WERI-Rb-1 (cell line): ENCODE measurements at places on chromosomes 2 and 18.

- DNase-seq, result no peak
Measured at GRCh38 chr2:152418688-152419087, 83.7 kb downstream of the FMNL2 start.

DNA sequence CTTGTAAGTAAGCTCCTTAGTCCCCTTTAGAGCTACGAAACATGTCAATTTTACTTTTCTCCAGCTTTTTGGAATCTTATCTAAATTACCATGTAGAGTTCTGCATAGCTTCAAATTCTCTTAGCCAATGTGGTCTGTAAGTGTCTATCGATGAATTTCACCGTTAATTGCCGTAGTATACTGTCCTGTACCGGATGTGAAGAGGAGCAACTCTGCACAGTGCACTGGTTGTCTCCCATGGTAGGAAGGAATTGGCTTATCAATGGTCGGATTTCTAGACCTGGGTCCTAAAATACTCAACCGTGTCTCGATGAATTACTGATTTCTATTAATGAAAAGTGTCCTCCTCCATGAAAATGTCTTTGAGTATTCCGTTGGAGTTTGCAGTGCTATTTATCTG lies 1.9 kb downstream of the NOP58 start:
- no peak for DNase-seq

DNA sequence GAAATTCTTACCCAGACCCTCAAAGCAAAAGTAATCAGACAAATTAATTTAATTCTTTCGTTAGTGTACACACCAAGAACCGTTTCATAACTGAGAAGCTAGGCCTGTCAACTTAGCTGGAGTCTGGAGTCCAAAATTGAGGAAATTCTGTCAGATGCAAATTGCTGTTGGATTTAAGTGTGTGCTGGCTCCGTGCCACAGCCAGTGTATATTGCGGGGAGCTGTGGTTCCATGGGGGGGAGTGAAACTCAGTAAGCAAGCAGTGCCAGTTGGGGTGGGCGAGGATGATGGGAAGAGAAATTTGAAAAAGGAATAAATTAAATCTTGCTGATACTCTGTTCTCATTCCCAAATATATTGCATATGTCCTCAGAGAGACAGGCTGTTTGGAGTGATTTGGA lies 4.0 kb downstream of the ARPC2 start:
- no peak for DNase-seq

GRCh38 chr2:76310894-76311633 lies 600.3 kb upstream of the GCFC2 start:
- DNase-seq, result no peak

DNA sequence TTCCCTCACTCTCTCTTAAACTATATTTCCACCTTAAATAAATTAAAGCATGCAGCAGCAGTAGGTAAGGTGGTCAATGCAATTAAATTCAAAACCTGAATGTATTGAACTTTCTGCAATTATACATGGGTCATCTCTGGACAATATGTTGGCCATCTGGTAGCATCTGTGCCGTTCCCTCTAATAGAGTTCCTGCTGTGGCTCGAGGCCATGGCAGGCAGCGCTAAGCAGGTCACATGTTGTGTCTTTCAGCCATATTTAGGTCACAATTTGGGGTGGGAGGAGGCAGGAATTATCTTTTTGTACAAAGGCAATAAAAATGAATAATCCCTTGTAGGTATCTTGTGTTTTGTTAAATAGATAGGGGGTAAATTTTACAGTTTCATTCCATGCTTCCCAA lies 676.2 kb downstream of the ZEB2 start:
- DNase-seq, result no peak

DNA sequence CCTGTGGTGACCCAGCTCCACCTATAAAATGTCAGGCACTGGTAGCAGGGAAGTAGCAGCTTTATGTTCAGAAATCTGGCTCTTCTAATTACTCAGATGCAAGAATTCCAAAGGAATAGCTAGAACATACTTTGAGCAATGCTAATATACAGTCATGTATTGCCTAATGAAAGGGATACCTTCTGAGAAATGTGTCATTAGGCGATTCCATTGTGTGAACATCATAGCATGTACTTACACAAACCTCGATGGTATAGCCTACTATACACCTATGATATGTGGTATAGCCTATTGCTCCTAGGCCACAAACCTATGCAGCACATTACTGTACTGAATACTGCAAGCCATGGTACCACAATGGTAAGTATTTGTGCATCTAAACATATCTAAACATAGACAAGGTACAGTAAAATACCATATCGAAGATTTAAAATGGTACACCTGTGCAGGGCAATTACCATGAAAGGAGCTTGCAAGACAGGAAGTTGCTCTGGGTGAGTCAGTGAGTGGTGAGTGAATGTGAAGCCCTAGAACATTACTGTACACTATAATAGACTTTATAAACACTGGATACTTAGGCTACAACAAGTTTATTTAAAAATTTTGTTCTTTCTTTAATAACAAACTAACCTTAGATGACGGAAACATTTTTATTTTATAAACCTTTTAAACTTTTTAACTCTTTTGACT lies 50.3 kb upstream of the ETAA1 start:
- no peak for DNase-seq

DNA sequence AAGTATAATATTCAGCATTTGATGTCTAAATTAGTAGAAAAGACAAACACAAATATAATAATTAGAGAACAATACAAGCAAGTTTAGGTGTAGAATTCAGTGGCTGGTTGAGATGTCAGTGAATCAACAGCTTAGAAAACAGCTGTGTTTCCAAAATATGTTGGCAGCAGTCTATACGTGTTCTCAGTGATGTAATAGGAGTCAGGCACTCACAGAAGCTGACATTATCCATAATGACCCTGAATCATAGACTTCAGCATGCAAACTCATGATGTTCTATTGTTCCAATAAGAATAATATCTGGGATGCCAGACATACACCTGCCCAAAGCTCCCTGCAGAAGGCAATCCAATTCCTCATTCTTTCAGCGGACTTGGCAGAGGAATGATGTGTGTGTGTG lies 164.7 kb downstream of the SLC8A1 start:
- no peak for DNase-seq

DNA sequence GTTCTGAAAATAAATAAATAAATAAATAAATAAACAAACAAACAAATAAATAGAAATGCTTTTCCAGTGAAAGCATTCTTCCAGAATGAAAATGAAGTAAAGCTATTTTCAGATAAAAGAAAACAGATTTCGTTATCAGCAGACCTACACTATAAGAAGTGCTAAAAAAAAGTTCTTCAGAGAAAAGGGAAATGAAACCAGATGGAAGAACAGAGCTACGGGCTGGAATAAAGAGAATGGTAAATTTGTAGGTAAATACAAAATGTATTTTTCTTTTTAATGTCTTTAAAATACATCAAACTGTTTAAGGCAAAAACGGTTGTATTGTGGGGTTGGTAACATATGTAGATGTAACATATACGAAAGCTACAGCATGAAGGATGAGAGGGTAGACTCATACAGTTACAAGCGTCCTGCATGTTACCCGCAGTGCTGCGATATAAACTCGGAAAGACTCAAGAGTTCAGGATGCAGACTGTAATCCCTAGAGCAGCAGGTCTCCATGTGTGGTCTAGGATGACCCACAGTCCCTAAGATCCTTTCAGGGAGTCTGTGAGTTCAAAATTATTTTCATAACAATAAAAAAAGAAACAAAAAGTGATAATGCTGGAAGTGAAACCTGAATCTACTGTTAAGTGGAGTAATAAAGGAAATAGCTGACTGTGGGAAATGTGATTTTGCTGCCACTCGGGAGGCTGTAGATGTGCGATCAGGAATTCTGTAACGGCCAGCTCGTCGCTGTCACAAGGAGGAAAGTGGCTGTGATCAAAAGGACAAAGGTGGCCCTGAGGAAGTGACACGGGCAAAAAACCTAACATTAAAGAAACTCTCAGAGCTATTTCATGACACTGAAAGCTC lies 5.3 kb upstream of the RAB12 start:
- DNase-seq, result no peak

DNA sequence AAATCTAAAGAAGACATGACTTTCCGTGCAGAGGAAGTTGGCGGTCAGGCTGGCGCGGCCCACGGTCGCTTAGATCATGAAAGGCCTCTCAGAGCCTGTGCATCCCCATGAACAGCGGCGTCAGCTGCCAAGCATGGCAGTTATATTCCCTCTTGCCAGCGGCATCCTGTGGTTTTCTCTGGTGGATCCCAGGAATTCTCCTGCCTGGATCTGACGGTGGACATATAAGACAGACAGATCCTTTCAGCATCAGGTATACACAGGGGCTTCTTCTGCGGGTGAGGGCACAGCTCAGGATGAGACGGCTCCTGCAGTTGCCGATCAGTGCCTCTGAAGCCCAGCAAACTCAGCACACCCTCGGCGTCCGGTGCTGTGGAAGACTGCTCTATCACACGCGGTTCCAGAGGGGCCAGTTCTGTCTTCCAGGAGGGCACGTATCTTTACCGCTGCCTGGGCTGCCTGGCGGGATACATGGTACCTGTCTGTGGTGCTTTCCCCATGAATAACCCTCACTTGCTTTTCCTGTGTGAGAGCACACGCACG lies 157.8 kb downstream of the LDLRAD4 start:
- no peak for DNase-seq

GRCh38 chr18:75868031-75868430 lies 440.5 kb upstream of the SMIM21 start:
- no peak for DNase-seq

DNA sequence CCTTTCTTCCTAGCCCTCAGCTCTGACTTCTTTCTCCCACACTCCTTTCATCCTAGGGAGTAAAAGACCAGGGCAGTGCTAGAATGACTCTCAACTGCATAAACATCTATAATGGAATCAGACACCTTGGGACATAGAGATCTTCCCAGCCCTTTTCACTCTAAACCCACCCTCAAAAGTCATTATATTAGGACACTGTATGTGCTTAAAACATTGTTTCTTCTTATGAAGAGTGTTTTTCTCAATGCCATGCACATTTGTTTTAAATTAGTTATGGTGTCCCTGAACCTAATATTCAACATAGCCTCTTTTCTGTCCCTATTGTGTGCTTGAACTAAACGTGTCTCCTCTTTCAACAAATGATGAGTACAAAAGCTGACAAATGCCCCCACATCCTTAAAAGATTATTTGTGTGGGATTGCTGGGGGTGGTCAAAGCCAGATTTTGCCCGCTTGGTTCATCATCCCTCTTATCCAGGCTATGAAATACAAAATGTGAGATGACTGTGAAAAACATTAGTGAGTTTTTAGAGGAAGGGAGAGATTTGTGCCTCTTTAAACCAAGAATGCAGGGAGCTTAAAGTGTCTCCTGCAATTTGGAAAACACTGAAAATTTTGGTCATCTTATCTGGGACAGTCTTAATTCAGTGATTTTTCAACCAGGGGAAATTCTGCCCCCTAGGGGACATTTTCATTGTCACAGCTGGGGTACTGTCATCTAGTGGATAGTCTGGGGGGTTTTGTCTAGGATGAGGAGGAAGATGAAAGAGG lies 29.0 kb downstream of the SERPINB5 start:
- DNase-seq, result peak; percentile 45

- DNase-seq, result no peak
Measured at GRCh38 chr2:6355886-6356761, 509.6 kb downstream of the CMPK2 start.

DNA sequence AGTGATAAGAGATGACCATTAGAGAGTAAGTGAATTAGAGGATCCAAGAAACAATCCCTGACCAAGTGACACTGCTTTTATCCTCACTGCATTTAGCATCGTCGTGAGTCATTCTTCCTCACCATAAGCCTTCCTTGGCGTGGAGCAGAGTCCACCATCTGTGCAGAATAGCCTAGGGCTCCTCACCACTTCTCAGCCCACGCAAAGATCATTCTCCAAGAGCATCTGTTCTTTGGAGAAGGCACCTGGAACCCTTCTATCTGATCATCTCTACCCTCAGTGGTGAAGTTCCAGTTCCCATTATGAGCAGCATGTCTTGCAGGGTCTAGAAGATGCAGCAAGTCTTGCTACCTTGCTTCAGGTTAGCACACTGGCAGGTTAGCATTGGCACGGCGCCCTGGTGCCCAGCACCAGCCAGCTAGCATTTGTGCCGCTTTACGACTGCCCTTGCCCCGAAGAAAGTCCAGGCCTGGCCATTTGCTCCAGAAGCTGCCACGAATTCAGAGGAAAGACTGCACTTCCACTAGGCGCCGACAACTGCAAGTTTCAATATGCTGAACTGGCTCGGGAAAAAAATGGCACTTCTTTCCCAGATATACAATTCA lies 225.8 kb downstream of the TTC32 start:
- no peak for DNase-seq

DNA sequence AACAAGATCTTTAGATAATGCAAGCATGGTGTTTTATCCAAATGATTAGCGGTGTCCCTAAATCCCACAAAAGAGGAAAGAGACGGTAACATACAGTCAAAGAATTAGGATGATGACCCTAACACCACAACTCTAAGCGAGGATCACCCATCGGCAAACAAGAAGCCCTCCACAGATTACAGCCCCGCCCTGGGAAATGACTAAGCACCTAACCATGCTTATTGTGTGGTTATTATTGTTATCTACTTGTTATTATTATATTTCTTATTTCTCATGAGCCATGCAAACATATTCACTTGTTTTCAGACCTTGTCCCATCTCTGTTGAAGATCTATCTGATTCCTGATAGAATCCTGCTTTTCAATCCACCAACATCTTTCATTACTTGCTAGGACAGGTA lies 651.3 kb downstream of the NYAP2 start:
- no peak for DNase-seq

DNA sequence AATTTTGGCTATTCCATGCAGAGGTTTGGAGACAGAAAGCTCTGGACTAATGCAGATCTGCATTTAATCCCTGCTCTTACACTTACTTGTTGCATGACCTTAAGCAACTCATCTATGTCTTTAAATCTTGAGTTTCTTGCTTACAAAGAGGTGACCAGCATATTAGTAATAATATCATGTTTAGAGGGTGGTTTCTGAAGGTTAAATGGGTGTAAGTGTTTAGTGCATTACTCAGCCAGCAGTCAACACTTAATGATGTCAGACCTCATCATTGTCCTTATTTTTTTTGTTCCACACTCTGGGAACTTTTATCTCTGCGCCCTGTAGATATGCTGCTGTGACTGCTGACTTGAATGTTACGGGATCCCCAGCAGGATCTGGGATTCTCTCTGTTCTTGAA lies 1.7 kb downstream of the IL1RL1 start:
- DNase-seq, result no peak

- DNase-seq, result no peak
Measured at GRCh38 chr2:201915446-201915845, 109.1 kb downstream of the CDK15 start.

GRCh38 chr2:112829961-112830681 lies 6.5 kb downstream of the IL1B start:
- no peak for DNase-seq

GRCh38 chr2:143357966-143358365 lies 228.7 kb downstream of the ARHGAP15 start:
- peak; percentile 95 for DNase-seq

DNA sequence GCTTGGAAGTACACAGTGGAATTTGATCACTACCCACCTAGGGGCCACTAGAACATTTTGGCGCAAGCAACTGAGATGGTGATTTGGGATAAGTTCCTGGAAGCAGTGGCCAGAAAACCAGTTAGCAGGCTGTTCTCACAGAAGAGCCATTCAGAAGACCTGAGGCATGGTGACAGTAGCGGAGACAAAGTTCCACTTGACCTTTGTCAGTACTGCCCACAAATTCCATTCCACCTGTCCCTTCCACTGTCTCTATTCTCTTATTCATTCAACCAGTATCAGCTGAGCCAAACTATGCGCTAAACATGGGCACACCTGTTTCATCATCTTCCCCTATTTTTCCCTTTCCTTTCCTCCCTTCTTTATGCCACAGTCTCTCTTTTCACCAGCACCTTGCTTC lies 59.2 kb upstream of the PPP1CB start:
- no peak for DNase-seq
